ENCODE measurements at places on chromosomes 2 and 18. TPM values are rescaled to one million over a fixed set of nuclear protein-coding genes. Genes with fewer than 3 reads are reported as not detected.

Gene SNRNP27
- total RNA-seq = 77.1 TPM

- no peaks in the 10 kb centered on the region for H3K4me1 ChIP-seq
- H3K4me3 ChIP-seq = no peak overlapping the region
- H3K36me3 ChIP-seq = no peaks in the 10 kb centered on the region
- H3K27me3 ChIP-seq = no peaks in the 10 kb centered on the region
These were observed 14.2 kb upstream of the CLASP1 start for GRCh38 chr2:121663434-121663833.

DNA sequence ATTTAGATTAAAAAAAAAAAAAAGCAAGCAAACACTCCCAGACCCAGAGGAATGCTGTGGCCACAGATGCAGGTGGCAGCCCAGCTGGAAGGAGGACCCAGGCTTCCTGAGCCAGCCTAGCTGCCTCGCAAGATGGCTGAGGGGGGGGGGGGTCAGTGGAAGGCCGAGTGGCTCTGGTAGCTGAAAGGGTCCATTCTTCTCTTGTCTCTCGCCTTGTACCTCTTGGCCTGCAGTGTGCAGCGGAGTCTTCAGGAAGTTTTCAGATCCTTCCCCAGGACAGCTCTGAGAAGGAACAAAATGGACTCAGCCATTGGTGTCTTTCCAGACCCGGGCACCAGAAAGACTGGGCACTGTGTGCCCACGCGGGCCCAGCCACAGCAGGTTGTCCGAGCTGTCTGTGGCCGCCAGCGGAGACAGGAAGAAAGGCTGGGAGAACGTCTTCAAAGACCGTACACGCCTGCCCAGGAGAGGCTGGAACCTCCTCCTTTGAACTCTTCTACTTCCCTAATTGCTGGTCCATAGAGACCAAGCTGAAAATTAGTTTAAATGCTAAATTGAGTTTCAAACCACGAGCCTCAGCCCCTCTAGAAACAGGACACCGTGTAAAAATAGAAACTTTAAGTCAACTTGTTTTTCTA is 21.3 kb downstream of the APCDD1 start:
- H3K27me3 ChIP-seq = no peaks in the 10 kb centered on the region
- H3K4me1 ChIP-seq = peaks cover 20% of the 10 kb centered on the region
- DNase-seq = no peak
- no peak overlapping the region for H3K4me3 ChIP-seq

GRCh38 chr18:3715231-3716080 is 265.5 kb downstream of the TGIF1 start:
- no peak for DNase-seq
- H3K4me1 ChIP-seq = peaks cover 35% of the 10 kb centered on the region
- no peak overlapping the region for H3K27ac ChIP-seq
- no peak overlapping the region for H3K4me3 ChIP-seq
- H3K36me3 ChIP-seq = no peaks in the 10 kb centered on the region
- no peaks in the 10 kb centered on the region for H3K27me3 ChIP-seq

DNA sequence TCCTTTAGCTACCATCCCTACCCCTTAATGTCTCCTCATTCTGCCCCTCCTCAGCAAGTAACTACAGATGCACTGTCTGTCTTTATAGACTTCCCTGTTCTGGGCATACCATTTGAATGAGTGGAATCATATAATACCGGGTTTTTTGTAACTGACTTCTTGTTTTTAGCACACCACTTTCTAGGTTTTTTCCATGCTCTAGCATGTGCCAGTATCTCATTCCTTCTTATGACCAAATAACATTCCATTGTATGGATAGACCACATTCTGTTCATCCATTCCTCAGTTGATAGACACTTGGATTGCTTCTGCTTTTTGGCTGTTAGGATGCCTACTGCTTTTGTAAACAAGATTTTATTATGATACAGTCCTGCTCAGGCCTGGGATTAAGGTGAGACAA is 154.7 kb downstream of the TSN start:
- no peak overlapping the region for H3K4me3 ChIP-seq
- H3K4me1 ChIP-seq = no peaks in the 10 kb centered on the region
- no peak overlapping the region for H3K27ac ChIP-seq
- DNase-seq = no peak

GRCh38 chr18:36947820-36948348 is 119.0 kb downstream of the KIAA1328 start:
- H3K27me3 ChIP-seq = no peaks in the 10 kb centered on the region
- DNase-seq = no peak
- H3K4me1 ChIP-seq = no peaks in the 10 kb centered on the region
- H3K4me3 ChIP-seq = no peak overlapping the region
- no peak overlapping the region for H3K27ac ChIP-seq

GRCh38 chr2:75589391-75590105 is 28.8 kb upstream of the EVA1A start:
- no peaks in the 10 kb centered on the region for H3K4me1 ChIP-seq
- DNase-seq = no peak
- no peaks in the 10 kb centered on the region for H3K27me3 ChIP-seq

GRCh38 chr2:35292199-35292598 is 1063.4 kb upstream of the CRIM1 start:
- DNase-seq = no peak
- no peaks in the 10 kb centered on the region for H3K27me3 ChIP-seq
- no peaks in the 10 kb centered on the region for H3K36me3 ChIP-seq

- no peaks in the 10 kb centered on the region for H3K36me3 ChIP-seq
- H3K4me3 ChIP-seq = no peak overlapping the region
- H3K27ac ChIP-seq = no peak overlapping the region
- no peaks in the 10 kb centered on the region for H3K27me3 ChIP-seq
These were observed 499.0 kb downstream of the TMX3 start for GRCh38 chr18:68215931-68216330.

DNA sequence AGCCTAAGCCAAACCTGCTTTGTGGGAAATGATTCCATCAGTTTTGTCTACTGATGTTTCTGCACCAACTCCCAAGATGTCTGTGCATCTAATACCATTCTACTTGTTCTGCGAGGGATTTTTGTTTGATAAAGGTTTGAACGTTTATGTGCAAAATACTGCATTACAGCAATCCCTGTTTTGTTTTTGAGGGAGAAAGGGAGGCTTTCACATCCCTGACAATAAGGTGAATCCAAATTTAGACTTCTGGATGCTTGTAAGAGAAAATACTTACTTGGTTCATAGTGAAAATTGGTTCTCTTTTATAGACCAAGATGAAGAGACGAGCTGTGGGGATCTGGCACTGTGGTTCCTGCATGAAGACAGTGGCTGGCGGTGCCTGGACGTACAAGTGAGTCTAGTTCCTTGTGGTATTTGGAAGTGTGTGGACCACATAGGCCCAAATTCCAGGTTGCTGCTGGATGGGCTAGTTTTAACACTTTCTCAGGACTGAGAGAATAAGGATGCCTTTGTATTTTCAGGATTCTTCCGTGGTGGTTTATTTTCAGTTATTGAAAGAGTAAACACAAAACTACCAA is 1.1 kb downstream of the RPL37A start:
- H3K4me3 ChIP-seq = peak overlapping the region; percentile 93
- H3K27ac ChIP-seq = peak overlapping the region; percentile 79
- no peak for DNase-seq
- H3K4me1 ChIP-seq = peaks cover 26% of the 10 kb centered on the region
- H3K36me3 ChIP-seq = no peaks in the 10 kb centered on the region

Gene NEU2
- not detected for total RNA-seq

Gene MDH1
- 154 TPM for total RNA-seq

- H3K4me1 ChIP-seq = no peaks in the 10 kb centered on the region
- no peak for DNase-seq
- no peaks in the 10 kb centered on the region for H3K27me3 ChIP-seq
- no peaks in the 10 kb centered on the region for H3K36me3 ChIP-seq
- H3K27ac ChIP-seq = no peak overlapping the region
- H3K4me3 ChIP-seq = no peak overlapping the region
These were observed 466.0 kb downstream of the RIT2 start for GRCh38 chr18:42649331-42650035.

DNA sequence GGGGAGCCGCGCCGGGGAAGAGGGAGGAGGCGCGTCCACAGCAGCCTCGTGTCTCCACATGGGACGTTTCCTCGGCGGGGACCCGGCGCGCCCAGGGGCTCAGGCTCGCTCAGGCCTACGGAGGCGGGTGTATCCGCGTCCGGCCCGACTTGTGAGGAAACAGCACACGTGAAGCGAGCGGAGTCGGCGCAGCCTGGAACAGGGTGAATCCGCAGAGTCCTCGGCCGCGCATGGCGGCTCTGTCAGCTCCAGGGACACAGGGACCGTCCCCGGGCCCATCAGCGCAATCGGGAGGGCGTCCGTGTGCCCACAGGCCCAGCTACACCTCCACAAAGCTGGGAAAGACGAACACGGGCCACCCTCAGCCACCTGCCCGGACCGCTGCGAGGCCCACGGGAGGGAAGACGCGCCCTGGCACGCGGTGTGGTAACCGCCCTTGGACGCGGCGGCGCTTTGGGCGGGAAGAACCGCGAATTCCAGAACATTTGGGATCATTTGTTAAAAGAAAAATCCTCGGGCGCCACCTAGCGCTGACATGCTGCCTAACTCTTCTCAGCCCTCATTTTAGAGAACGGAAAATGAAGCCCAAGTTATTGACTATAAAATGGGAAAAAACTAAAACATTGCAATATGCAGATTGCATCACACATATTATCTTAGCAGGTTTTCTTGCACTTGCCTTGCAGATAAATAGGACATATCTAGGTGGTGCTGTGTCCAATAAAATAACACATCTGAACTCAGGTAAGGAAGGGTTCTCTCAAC is 40.4 kb downstream of the TMEM18 start:
- H3K4me3 ChIP-seq = peak overlapping the region; percentile 56
- no peaks in the 10 kb centered on the region for H3K27me3 ChIP-seq
- no peaks in the 10 kb centered on the region for H3K36me3 ChIP-seq
- peak overlapping the region; percentile 54 for H3K27ac ChIP-seq
- no peaks in the 10 kb centered on the region for H3K4me1 ChIP-seq

DNA sequence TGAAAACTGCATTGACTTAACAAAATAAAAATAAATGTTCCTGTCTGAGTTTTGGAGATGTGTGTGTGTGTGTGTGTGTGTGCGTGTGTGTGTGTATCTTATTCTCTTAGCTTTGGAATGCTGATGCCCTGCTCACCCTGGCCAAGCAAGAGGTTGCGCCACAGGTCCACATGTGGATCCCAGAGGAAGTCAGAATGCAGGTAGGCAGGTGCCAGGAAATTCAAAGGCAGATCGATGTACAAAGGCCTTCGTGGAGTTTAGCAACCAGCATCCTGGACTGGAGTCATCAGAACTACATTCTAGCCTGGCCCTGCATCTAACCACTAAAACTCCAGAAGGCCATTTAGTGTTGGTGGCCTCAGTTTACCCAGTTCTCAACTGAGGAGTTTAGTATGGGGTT is 12.4 kb downstream of the G6PC2 start:
- H3K4me3 ChIP-seq = no peak overlapping the region
- no peaks in the 10 kb centered on the region for H3K36me3 ChIP-seq
- no peaks in the 10 kb centered on the region for H3K27me3 ChIP-seq
- no peak for DNase-seq
- no peak overlapping the region for H3K27ac ChIP-seq

- no peaks in the 10 kb centered on the region for H3K27me3 ChIP-seq
- H3K4me3 ChIP-seq = peak overlapping the region; percentile 67
- H3K27ac ChIP-seq = no peak overlapping the region
These were observed 8.5 kb downstream of the HES6 start for GRCh38 chr2:238231251-238231793.

Gene TUBA3E
- 129 TPM for total RNA-seq

Gene DLX2
- total RNA-seq = 0.99 TPM

Gene ST8SIA3
- total RNA-seq = 1.6 TPM

GRCh38 chr18:57841568-57841967 is 38.5 kb upstream of the ATP8B1 start:
- DNase-seq = no peak
- H3K27ac ChIP-seq = no peak overlapping the region
- H3K27me3 ChIP-seq = no peaks in the 10 kb centered on the region
- H3K36me3 ChIP-seq = no peaks in the 10 kb centered on the region

DNA sequence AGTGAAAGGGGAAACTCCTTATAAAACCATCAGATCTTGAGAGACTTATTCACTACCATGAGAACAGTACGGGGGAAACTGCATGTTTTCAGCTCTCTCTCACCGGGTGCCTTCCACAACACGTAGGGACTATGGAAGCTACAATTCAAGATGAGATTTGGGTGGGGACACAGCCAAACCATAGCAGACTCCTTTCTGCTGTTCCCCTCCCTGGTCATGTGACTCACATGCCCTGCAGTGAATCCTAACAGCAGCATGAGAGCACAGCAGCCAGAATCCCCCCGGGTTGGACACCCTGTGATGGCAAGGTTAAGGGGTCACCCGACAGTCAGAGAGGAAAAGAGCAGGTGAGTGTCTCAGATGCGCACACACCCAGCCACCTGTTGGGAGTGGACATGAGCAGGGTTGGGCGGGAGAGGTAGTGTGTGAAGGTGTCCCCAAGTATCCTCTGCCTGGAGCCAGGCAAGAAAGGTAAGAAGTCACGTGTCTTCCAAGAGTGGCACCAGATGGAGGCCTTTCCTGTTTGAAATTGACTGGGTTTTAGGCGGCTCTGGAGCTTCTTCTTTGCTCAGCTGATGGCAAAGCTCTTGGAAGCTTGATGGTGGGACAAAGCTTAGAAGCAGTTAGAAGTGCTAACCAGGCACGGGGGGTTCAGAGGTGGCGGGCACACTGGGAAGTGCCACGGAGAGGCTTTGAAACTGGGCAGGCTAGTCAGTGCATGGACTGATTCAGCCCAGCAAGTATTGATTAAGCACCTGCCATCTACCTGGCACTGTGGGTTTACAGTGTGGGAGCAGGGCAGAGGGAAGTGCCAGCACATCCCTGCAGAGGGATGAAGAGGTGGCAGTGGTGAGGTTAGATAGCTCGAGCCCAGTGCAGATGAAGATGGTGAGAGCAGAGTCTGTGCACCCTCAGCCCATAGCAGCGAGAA is 68.7 kb downstream of the RHOB start:
- H3K4me3 ChIP-seq = no peak overlapping the region
- H3K27me3 ChIP-seq = no peaks in the 10 kb centered on the region
- H3K27ac ChIP-seq = no peak overlapping the region
- DNase-seq = no peak
- no peaks in the 10 kb centered on the region for H3K36me3 ChIP-seq
- H3K4me1 ChIP-seq = peaks cover 7% of the 10 kb centered on the region

Gene LAMA1
- total RNA-seq = 141 TPM

Gene FBXO15
- 20.8 TPM for total RNA-seq

Gene UNC80
- total RNA-seq = 34.8 TPM

Gene TMEFF2
- total RNA-seq = 2.7 TPM

DNA sequence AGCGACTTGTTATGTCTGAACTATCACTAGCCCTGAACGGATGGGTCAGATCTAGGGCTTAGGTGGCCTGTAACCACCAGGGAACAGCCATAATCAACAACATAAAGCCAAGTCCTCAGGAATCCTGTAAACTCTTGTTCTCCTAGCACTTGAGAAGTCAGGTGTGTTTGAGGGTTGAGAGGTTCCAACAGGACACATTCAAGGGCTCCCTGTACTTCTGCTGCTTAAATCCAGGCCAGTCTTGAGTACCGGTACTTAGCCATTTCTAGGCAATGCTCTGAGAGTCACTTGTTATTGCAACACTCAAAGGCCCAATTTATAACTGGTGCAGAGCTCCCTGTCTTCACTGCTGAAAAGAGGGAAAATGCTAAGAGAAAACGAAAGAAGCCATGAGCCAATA is 21.6 kb upstream of the SLC40A1 start:
- no peak for DNase-seq
- no peaks in the 10 kb centered on the region for H3K4me1 ChIP-seq
- H3K27ac ChIP-seq = no peak overlapping the region
- no peaks in the 10 kb centered on the region for H3K36me3 ChIP-seq
- no peak overlapping the region for H3K4me3 ChIP-seq
- no peaks in the 10 kb centered on the region for H3K27me3 ChIP-seq
